ENCODE measurements at places on chromosomes 1 and 21.

DNA sequence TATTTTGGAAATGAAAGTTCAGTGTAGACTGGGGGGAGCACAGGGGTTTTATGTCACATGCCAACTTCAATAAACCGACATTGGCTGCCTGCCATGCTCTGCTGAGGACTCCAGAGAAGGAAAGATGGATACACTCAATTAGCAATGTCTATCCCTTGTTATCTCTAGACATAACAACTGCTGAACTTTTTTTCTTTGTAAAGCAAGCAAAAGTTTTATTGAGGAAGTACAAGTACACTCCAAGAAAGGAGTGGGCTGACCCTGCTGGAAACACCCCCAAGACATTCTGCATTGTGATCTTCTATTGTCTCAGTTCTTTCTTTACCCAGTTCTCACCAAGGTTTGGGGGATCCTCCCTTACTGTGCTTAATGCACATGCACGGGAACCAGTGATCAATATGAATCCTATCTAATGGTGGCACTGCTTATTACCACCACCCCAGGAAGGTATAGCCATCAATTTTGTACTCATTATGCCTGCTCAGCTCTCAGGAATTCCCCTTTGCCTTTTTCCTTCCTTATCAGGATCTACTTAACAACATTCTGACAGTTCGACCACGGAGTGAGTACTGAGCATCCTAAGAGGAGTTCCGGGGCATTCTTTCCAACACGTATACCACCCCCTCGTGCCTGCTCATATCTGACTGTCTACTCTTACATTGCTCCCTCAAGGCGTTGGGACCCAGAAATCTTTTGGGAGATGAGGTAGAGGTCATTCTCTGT lies 28.7 kb downstream of the SYNJ1 start:
- DNase-seq, result no peak

DNA sequence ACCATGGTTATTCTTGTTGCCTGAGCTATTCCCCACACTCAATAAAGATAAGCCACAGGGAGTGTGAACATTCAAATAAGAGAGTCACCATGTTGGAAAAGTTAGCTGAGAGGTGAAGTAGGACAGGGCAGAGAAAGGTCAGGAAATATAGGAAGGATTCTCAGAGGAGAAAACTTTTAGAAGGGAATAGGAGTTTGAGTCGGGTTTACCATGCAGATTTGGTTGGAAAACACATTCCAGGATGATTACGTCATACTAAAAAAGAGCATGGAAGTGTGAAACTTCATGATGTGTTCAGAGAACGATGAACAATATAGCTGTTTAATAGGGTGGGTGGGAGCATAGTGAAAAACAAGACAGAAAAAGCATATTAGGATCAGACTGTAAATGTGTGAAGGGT lies 1125.3 kb upstream of the ADGRL2 start:
- DNase-seq, result no peak

- DNase-seq, result peak; percentile 73
Measured at GRCh38 chr1:161305867-161306519, 3.8 kb downstream of the MPZ start.

DNA sequence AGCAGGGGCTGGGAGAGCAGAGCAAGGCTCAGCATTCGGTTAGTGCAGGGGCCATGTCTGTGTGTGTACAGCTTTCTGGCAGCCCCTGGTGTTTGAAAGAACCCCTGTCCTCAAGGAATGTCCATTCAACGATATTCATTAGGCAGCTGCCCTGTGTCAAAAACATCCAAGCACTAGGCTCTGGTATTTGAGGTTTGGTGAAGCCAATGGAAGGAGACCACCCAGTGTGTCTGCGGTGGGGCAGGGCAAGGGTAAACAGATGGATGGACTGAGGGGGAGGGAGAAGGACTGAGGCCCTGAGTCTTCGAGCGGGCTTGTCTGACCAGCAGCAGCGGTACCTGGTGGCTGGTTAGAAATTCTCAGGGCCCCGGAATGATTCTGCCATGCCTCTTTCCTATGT lies 155.6 kb upstream of the KLHDC7A start:
- DNase-seq, result no peak

GRCh38 chr1:156899956-156900718 lies 6.6 kb downstream of the PEAR1 start:
- DNase-seq, result no peak

GRCh38 chr1:53446051-53446450 lies 13.1 kb upstream of the DMRTB1 start:
- DNase-seq, result no peak

- peak; percentile 25 for DNase-seq
Measured at GRCh38 chr1:160618763-160619274, 28.0 kb downstream of the SLAMF1 start.

GRCh38 chr1:187928696-187929095 lies 1099.9 kb downstream of the PLA2G4A start:
- no peak for DNase-seq

DNA sequence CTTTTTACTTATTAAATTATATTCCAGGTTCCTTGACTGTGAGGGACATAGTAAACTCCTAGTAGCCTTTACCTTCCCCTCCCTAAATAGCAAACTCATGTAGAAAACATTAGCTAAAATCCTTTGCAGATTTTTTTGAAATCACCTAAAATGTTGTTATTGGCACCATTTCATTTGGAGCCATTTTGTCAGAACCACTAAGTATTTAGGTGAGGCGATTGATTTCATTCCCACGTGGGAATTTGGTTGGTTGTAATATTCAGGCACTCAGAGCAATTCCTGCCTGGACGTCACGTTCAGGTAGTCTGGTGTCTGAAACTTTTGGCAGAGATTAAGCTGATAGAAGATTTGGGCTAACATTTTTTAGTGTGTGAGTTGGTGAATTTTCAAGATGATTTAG lies 84.3 kb downstream of the CAMTA1 start:
- no peak for DNase-seq

GRCh38 chr1:167465018-167465417 lies 53.3 kb downstream of the CD247 start:
- DNase-seq, result no peak

DNA sequence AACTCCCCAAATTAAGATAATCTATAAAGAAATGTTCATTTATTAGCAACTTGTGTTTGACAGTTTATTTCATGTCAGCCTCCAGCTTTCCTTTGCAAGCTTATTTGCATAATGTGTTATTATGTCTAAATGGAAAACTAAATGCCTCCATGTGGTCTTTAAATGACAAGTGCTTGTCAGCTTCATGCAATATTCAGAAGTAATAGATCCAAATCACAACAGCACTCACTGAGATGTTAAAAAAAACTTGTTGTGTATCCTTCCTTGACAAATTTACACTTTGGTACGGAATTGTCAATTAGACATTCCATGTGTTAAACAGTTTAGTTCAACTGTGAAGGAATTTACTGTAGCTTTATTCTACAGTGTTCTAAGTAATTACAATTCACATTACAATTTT lies 124.4 kb upstream of the PTBP2 start:
- DNase-seq, result no peak

- no peak for DNase-seq
Measured at GRCh38 chr1:209513226-209513625, 70.3 kb upstream of the CAMK1G start.

DNA sequence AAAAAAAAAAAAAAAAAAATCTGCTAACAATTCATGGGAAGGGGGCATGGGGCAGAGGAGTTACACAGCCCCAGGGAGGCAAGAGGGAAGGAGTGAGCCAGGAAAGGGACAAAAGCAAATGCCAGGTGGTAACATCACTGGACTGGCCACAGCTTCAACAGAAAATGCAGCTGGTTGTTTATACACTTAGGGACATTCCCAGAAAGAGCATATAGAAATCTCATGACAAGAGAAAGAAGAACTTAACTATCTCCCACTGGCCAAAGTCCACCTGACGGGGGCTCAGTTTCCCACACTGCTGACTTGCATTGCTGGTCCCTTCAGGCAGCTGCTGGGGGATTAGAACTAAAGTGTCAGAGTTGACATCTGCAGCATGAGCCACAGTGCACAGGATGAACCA lies 14.8 kb downstream of the IL12RB2 start:
- DNase-seq, result no peak
